RCC 7860 (cell line): ENCODE measurements at places on chromosomes 13 and 19.
A peak's percentile ranks its signal among the peaks of the same experiment; 100 is the strongest.

DNA sequence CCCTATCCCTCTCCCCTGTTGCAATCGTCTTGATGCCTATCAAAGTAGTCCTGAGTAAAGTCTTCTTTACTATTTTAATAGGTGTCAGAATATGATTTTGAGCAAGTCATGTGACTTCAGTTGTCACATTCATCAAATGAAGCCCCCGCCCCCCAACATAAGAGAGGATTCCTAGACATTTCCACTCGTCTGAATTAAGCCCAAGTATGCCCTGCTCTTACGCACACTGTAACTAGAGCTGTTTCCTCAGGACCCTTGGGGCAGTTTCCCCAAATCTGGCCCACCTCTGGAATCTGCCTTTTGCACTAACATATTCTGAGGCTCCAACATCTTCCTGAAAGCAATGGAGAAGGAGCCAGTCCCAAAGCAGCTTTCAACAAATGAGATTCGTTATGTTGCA, 25.5 kb downstream of the SACS start:
- DNase-seq, result no peak

- no peak for DNase-seq
Observed at GRCh38 chr13:41409611-41410010, 47.7 kb upstream of the RGCC start.

DNA sequence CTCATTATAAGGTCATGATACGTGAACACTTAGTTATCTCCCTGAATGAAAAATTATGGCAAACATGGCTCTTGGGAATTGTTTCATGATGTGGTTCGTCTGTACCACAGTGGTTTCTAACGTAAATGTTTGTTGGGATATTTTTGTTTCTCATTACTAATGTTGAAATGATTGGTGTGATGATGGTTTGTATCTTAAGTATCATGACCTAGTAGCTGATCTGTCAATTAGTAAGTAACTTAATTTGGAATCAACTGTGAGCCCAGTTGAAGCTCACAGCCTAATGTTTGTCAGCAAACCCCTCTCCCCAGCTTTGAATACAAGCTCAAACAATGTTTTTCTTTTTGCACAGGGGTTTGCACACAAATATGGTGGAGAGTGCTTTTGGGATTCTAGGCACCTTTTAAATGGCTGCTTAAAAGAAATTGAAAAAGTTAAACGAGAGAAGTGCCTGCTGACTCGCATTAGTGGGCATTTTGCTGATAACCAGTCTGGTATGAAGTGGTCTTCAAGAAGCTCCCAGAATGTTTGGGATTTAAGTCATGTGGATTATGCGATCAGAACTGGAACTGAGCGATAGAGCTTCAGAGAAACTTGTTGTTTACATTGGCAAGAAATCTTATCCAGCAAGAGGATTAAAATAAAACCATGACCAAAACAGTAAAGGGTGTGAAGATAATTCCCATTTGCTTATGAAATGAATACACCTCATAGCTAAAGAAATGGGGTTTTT, 68.2 kb downstream of the LMO7 start:
- no peak for DNase-seq

DNA sequence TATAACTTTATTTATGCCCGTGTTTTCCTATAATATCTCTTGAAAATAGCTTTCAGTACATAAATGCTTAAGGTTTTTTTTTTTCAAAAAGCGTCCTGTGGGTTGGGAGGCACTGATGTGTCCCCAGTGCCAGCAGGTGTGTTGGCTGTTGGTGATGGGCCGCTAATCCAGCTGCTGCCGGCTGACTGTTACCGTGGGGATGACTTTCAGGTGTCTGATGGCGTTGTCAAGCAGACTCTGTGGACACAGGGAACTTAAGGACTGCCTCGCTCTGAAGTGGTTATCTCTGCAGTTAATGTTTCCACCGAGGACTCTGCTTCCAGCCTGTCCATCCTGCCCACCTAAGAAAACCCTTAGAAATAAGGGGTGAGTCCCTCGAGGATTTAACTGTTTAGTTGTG, 94.5 kb downstream of the ANKRD10 start:
- DNase-seq, result no peak

- peak; percentile 91 for DNase-seq
Observed at GRCh38 chr19:51799034-51799773, 4.2 kb downstream of the FPR3 start.

- no peak for DNase-seq
Observed at GRCh38 chr13:48000559-48001113, 437 bp downstream of the SUCLA2 start.
